ENCODE measurements at places on chromosomes 5 and 9.

GRCh38 chr5:134592141-134592746 lies 40.4 kb downstream of the SAR1B start:
- DNase-seq: no peak

- no peak for DNase-seq
These were observed 87.0 kb upstream of the TNC start for GRCh38 chr9:115204904-115205453.

DNA sequence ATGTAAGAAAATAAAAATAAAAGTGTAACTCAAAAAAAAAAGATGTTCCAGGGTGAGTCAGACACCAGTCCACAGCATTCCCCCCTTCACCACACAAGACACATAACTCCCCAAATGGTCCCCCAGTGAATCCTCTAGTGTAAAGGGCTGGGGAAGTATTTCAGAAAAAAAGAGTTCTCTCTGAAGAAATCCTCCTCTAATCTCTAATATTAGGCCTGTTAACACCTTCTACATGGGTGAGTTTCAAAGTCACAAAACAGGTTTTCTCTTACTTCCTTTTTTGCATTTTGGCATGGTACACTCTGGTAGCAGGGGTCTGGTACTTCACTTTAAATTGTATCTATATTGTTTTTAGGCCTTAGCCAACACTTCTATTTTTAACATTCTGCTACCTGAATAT lies 28.2 kb downstream of the RNF145 start:
- no peak for DNase-seq

GRCh38 chr5:84343171-84343570 lies 41.5 kb downstream of the EDIL3 start:
- no peak for DNase-seq

DNA sequence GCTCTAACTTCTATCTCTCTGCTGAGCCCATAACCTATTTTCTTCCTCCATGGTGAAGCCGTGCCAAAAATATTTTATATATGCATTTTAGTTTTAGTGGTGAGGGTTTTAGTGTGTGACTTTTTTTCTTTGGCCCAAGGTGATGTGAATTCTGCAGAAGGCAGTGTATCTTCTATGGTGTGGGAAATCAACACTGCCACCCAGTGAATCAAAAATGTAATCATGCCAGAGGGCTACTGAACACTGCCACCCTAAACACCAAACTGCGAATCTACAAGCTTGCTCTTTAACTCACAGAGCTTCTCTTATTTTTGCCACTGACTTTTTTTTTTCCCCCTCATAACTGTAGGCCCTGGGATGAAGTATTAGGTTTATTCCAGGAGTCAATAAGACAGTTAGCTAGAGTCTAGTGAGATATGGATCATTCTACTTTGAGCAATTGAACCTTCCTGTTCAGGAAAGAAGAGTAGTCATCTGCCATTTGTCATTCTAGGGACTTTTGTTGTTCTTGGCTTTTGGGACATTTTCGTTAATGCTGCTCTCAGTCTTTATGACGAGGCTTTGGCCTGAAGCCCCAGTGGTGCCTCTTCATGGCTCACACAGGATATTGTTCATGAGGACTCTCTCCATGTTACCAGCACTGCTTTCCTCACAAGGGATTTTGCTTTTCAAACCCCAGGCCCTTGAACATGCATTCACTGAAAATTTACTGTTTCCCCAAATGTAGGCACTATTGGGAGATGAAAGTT lies 53.1 kb downstream of the C7 start:
- DNase-seq: no peak

GRCh38 chr9:107214915-107215314 lies 68.2 kb upstream of the RAD23B start:
- no peak for DNase-seq

DNA sequence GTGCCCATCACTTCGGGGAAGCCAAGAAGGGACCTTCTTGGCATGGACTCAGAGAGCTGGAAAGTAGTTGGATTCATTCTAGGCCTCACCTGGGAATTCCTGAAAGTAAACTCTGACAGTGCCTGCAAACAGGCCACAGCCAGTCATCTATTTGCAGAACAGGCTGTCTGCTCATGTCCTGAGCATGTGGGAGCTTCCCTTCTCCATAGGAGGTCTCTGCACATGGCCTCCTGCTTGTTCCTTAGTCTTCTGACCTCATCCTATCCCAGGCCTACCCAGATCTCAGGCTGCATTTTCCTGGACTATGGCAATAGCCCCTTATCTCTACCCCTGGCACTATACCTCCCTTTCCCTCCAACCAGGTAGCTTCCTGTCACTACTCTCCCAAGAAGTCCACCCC lies 67.2 kb upstream of the FSTL4 start:
- DNase-seq: no peak

DNA sequence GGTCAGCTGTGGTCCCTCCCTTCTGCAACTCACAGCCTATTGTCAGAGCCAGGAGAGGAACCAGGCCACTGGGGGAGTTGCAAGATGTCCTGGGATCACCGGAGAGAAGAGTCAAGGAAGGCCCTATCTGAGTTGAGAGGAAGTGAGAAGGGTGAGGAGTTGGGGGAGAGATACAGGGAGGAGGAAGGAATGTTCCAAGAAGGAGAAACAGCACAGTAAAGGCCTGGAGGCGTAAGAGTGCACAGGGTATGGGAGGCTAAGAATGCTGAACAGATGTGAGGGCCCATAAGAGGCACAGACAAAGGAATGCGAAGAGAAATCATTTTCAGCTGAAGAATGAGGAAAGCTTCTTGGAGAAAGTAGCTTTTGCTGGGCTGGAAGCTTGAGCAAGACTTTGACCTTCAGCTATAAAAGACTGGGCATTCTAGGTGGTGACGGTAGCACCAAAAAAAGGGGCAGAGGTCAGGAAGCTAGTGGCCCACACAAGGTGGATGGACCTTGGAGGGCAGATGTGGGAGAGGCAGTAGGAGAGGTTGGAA lies 21.6 kb upstream of the CSF1R start:
- no peak for DNase-seq

- DNase-seq: no peak
These were observed 168.4 kb upstream of the FSTL4 start for GRCh38 chr5:133780619-133781280.

- no peak for DNase-seq
These were observed 402.2 kb upstream of the WWC1 start for GRCh38 chr5:167889276-167889675.

GRCh38 chr9:35603506-35603985 lies 1.5 kb upstream of the TESK1 start:
- DNase-seq: no peak
